ENCODE measurements at places on chromosomes 7 and 10. TPM values are rescaled to one million over a fixed set of nuclear protein-coding genes. Genes with fewer than 3 reads are reported as not detected.

The GDF2 gene
- total RNA-seq, result not detected

The LEP gene
- under 0.01 TPM for total RNA-seq

The ZNF365 gene
- total RNA-seq, result under 0.01 TPM

The MOGAT3 gene
- total RNA-seq, result not detected

The CHRM2 gene
- total RNA-seq, result 0.52 TPM

The SDK1 gene
- 3.7 TPM for total RNA-seq

The MBL2 gene
- not detected for total RNA-seq

The SAP25 gene
- total RNA-seq, result not detected

The RPS24 gene
- 2,668 TPM for total RNA-seq

The SGCE gene
- total RNA-seq, result 184 TPM

The PALS2 gene
- total RNA-seq, result 33.4 TPM

The NEUROD6 gene
- not detected for total RNA-seq

The ZNF488 gene
- total RNA-seq, result 1.6 TPM

The CPA4 gene
- 2.1 TPM for total RNA-seq

The KCP gene
- under 0.01 TPM for total RNA-seq

The LRRD1 gene
- total RNA-seq, result 0.52 TPM

The KIAA1549 gene
- 4.2 TPM for total RNA-seq

The CALML5 gene
- not detected for total RNA-seq

The C1QL3 gene
- total RNA-seq, result not detected

The CTTNBP2 gene
- total RNA-seq, result 1.6 TPM

The THSD7A gene
- 4.7 TPM for total RNA-seq
